ENCODE measurements at places on chromosomes 4 and X.

GRCh38 chrX:129449148-129449547 is 74.1 kb downstream of the SMARCA1 start:
- no peak for DNase-seq

- DNase-seq, result no peak
These were observed 67.6 kb downstream of the ELOVL6 start for GRCh38 chr4:110130576-110131358.

GRCh38 chrX:18677161-18677869 is 5.4 kb upstream of the RS1 start:
- DNase-seq, result no peak

- no peak for DNase-seq
These were observed 57.8 kb downstream of the APBB2 start for GRCh38 chr4:41156574-41156973.

- DNase-seq, result no peak
These were observed 11.6 kb upstream of the MND1 start for GRCh38 chr4:153332936-153333335.

- no peak for DNase-seq
These were observed 20.2 kb downstream of the NHS start for GRCh38 chrX:17395154-17395553.

GRCh38 chr4:164204434-164204833 is 549.5 kb upstream of the SMIM31 start:
- no peak for DNase-seq

- no peak for DNase-seq
These were observed 663 bp upstream of the USP53 start for GRCh38 chr4:119211867-119212233.
